ENCODE measurements at places on chromosomes 11 and 22.
A peak's percentile ranks its signal among the peaks of the same experiment; 100 is the strongest.

DNA sequence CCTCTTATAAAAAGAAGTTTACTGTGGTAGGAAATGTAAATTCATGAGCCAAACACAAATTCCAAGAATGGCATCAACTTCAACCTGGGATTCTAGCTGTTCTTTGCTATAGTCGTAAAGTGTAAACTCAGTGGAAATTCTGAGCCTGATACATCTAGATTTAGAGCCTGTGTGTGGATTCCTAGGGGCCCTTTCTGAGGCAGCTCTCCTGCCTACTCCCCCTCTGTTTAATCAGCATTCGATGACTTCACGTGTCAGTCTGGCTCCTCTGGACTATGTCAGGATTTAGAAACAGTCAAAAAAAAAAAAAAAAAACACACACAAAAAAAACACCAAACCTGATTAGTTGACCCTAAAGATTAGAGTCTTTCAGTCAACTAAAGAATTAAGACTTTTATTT is 93.1 kb upstream of the SC5D start:
- no peak for DNase-seq

- DNase-seq: no peak
Observed at GRCh38 chr11:110855191-110855590, 143.0 kb upstream of the ARHGAP20 start.

- no peak for DNase-seq
Observed at GRCh38 chr22:17578136-17578754, 14.9 kb downstream of the SLC25A18 start.

GRCh38 chr11:86101493-86101892 is 32.6 kb upstream of the PICALM start:
- no peak for DNase-seq

DNA sequence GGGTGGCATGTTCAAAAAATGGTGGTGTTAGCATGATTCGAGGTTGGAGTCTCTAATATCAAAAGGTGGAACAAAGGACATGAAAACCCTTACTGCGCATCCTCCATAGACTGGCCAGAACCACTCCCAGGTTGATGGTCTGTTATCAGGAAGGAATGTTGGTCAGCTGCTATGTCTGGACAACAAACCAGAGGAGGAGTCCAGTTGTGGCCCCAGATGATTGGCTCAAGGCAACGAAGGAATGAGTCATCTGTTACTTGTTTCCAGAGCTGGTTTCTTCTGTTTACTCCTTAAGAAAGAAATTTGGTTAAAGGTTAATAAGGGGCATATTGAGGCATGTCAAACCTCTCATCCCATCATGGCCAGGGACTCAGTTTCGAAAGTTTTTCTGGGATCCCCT is 56.8 kb upstream of the GRIA4 start:
- no peak for DNase-seq

- DNase-seq: peak; percentile 79
Observed at GRCh38 chr11:68146704-68147474, 25.7 kb upstream of the CHKA start.

DNA sequence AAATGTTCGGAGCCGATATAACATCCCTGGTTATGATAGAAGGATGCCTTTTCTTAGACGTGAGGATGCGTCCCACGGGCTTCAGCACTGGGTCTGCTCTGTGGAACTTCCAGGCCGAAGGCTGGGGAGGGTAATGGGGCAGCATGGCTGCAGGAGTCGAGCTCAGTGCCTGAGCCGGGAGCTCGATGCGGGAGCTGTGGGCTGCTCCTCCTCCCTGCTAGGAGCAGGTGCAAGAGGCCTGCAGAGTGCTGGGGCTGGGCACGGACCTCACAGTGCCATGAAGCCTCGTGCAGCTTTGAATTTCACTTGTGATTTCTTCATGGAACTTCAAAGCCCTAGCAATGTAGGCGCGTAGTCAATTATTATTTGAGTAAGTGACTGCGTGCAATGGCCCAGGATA is 6.0 kb downstream of the TUBA8 start:
- no peak for DNase-seq

DNA sequence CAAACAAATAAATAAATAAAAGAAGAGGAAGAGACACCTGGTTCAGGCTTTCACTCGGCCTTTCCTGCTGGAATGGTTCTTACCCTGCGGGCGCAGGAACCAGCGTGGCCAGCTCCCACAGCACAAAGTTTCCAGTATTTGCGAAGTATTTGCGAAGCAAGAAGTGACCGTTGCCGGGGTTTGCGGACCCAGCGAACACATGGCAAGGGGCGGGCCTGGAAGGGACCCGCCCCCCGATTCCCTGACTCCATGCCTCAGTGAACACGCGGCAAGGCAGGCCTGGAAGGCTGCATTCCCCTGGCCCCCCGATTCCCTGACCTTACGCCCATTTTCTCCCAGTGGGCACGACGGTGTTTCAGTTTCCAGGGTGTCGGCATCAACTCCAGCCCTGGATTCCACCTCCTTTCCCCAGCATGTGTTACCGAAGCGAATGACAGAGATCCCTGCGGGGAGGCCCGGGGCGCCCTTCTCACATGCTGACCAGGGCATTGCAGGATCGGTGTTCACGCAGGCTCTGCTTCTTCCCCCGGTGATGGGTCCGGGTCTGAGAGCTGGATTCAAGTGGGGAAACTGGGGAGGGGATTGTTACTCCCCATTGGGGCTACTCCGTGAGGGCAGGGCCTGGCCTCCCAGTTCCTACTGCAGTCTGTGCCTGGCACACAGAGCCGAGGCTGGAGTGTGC is 102.8 kb downstream of the MPPED1 start:
- no peak for DNase-seq

- peak; percentile 80 for DNase-seq
Observed at GRCh38 chr22:26169315-26170111, at the start of gene SEZ6L. Gene SEZ6L, plus strand, starts transcription at chr22:26169462. Its CDS starts 208 bp downstream, at chr22:26169670.

DNA sequence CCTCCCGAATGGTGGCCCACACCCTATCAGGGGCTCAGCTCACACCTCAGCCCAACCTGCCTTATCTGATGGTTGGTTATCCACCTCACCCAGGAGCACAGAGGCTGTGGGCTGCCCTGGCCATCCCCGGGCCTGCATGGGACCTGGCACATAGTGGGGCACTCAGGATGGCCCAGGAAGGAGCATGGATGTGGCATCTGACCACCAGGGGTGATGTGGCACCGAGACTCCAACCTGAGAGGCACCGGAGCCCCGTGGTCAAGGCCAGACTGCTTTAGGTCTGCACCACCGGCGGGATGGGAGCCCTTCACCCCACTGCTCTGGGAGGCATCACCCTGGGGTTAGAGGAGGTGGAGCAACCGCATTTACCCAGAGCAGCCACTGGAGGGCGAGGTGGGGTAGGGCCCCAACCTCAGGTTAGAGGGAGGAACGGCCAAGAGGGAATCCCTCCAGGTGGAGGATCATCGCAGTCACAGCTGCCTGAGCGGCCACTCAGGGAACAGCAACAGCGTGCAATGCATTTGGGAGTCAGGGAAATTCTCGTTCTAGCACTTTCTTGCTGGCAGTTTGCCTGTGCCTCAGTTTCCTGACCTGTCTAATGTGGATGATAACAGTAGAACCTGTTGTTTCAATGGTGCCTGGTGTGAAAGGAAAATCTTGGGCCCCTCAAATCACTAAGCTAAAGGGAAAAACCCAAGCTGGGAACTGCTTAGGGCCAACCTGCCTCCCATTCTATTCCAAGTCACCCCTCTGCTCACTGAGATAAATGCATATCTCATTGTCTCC is 52.9 kb upstream of the CARS1 start:
- DNase-seq: peak; percentile 20

GRCh38 chr11:64112771-64113461 is 53.0 kb downstream of the MACROD1 start:
- no peak for DNase-seq

GRCh38 chr22:43926349-43926710 is 2.7 kb downstream of the PNPLA3 start:
- DNase-seq: no peak

DNA sequence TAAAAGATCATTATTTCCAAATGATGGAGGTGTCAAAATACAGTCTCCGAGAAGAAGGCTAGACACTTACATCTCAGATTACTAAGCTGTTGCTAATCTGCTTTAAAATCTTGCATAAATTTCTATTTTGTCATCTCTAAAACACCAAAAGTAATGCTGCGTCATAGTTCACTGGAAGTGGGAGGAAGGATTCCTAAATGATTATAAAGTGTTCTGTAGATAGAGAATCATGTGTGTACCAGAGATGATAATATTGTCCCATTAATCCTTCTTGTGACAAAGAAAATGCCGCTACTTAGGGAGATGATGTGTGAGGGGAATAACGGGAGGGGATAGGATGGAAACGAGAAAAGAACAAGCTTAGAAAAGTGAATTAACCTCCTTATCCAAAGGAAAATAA is 268.6 kb downstream of the JRKL start:
- no peak for DNase-seq

- DNase-seq: no peak
Observed at GRCh38 chr22:43298062-43298801, 44.9 kb downstream of the SCUBE1 start.

- no peak for DNase-seq
Observed at GRCh38 chr11:85062659-85063058, 564.5 kb downstream of the DLG2 start.

- DNase-seq: peak; percentile 85
Observed at GRCh38 chr11:124583781-124584180, 14.0 kb downstream of the OR8A1 start.

- no peak for DNase-seq
Observed at GRCh38 chr11:103800406-103801114, 235.9 kb upstream of the DDI1 start.

GRCh38 chr11:9875862-9876261 is 212.0 kb downstream of the SWAP70 start:
- no peak for DNase-seq

DNA sequence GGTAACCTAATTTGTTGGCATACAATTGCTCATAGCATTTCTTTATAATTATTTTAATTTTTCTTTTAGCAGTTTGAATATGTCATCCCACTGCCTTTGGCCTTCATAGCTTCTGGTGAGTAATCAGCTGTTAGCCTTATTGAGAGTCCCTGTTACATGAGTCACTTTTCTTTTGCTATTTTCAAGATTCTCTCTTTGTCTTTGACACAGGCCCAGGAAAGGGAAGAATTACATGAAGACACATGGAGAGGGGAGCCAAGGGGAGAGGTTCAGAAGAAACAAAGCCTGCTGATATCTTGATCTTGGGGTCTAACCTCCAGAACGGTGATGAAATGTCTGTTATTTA is 418.2 kb downstream of the METTL15 start:
- no peak for DNase-seq

- no peak for DNase-seq
Observed at GRCh38 chr22:37911697-37912096, 5.6 kb downstream of the MICALL1 start.

- no peak for DNase-seq
Observed at GRCh38 chr22:35711336-35711735, 6.3 kb upstream of the APOL5 start.

DNA sequence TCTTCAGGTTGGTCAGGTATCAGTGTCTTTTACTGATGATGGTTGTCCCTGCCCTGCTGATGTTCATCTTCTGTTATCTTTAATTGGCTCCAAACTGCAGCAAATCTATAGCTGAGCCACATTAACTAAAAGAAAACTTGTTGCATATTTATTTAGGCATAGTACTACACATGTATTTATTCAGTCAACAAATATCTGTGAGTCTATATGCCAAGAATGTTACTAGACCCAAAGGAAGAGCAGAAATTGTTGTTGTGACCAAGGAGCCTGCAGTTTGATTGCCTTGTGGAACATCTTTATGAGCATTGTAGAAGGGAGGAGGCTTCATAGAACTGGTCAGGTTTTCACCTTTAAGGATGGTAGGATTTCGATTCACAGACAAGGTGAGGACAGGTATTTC is 10.1 kb downstream of the BMAL1 start:
- no peak for DNase-seq

- no peak for DNase-seq
Observed at GRCh38 chr11:116386118-116386699, 386.6 kb downstream of the BUD13 start.

DNA sequence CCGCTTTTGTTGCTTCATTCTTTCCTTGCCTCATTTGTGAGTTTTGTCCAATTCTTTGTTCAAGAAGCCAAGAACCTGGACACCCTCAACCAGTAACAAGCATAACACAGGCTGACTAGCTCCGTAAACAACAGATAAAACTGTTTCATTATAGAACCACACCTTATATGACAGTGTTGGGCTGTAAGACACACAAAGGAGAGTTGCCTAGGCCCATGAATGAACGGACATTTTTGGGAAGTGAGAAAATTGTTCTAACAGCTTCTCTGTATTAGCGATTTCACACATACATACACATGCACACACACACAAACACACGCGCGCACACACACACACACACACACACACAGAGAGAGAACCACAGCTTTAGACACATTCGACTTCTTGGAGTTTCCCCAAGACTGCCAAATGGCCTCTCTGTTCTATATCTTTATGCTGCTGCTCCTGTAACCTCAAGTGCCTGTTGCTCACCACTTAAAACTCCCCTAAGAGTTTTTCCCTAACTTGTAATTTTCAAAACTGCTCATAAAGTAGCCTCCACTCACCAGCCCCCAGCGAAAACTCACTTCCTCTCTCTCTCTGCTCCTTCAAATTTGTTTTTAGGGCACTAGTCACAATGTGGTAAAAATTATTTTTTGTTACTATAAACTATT is 35.9 kb downstream of the CTSC start:
- no peak for DNase-seq

Data from NCI-H1417 (cell line).